ENCODE measurements at places on chromosomes 7 and 10.

GRCh38 chr7:74438327-74438726 lies 15.4 kb upstream of the GTF2IRD1 start:
- no peaks in the 10 kb centered on the region for H3K36me3 ChIP-seq
- H3K4me3 ChIP-seq = no peak overlapping the region
- no peak for DNase-seq
- no peaks in the 10 kb centered on the region for H3K27me3 ChIP-seq
- peaks cover 12% of the 10 kb centered on the region for H3K4me1 ChIP-seq
- H3K27ac ChIP-seq = no peak overlapping the region

DNA sequence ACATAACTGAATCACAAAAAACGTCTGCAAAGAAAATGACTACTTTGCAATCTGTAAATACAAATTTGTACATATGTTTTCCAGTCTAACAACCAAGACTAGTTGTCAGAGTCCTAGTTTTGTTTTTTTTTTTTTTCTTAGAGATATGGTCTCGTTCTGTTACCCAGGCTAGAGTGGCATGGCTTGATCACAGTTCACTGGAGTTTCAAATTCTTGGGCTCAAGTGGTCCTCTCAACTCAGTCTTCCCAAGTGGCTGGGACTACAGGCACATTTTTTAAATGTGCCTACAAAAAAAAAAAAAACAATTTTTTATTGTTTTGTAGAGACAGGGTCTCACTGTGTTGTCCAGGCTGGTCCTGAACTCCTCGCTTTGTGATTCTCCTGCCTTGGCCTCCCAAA lies 70.8 kb downstream of the ORC5 start:
- no peaks in the 10 kb centered on the region for H3K36me3 ChIP-seq
- H3K27me3 ChIP-seq = no peaks in the 10 kb centered on the region
- H3K27ac ChIP-seq = no peak overlapping the region
- DNase-seq = no peak

- no peak overlapping the region for H3K4me3 ChIP-seq
- no peak for DNase-seq
- peaks cover 5% of the 10 kb centered on the region for H3K4me1 ChIP-seq
- no peaks in the 10 kb centered on the region for H3K27me3 ChIP-seq
- H3K36me3 ChIP-seq = no peaks in the 10 kb centered on the region
Measured at GRCh38 chr7:25812086-25812850, 339.7 kb upstream of the NFE2L3 start.

- no peak for DNase-seq
- no peaks in the 10 kb centered on the region for H3K27me3 ChIP-seq
- no peak overlapping the region for H3K27ac ChIP-seq
- H3K4me3 ChIP-seq = no peak overlapping the region
- H3K4me1 ChIP-seq = no peaks in the 10 kb centered on the region
- H3K36me3 ChIP-seq = no peaks in the 10 kb centered on the region
Measured at GRCh38 chr7:132966754-132967469, 115.0 kb downstream of the CHCHD3 start.

DNA sequence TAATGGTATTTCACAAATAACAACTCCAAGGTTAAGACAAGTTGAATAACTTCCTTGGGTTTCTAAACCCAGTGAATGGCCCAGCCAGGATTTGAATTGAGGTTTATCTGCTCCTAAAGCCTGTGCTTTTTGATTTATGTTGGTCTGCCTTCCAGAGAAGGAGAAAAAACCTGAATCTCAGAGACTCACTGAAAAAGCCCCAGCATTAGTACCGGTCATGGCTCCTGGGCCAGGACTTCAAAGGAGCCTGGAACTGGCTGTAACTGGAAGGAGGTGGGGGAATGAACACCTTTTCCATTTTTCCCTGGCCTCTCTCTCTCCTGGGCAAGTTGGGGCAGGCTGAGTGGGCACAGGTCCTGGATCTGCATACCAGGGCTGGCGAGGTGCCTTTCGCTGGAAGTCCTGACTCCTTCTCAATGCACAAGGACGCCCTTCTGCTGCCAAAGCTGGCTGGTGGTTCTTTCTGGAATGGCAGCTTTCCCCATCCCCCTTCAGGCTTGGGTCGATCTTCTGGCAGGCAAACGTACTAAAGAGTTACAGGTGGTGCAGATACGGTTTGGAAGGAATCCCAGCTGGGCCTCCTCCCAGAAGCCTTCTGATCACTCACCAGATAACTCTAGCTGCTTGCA lies 268.2 kb downstream of the PTEN start:
- H3K27me3 ChIP-seq = no peaks in the 10 kb centered on the region
- H3K36me3 ChIP-seq = no peaks in the 10 kb centered on the region
- H3K4me3 ChIP-seq = no peak overlapping the region
- no peaks in the 10 kb centered on the region for H3K4me1 ChIP-seq
- no peak for DNase-seq
- H3K27ac ChIP-seq = no peak overlapping the region
